Skeletal muscle cell (primary cell): ENCODE measurements at places on chromosomes 16 and 17.

GRCh38 chr17:65409381-65409780 is 152.1 kb downstream of the AXIN2 start:
- no peak for DNase-seq

DNA sequence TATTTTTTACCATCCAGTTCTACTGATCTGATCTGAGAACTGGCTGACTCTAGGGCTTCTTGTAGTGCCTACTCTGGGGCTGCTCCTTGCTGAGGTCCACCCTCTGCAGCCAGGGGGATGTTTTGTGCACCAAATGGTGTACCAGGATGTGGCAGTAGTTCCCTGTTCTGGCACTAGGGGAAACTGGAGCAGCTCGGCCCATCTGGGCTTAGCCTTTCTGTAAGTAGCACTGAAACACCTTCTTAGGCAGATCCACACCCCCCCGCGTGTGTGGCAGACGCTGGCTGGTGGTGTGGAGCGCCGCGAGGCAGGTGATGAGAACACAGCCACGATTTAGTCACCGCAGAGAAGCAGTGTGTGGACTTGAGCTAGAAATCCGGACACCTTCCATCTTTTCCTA is 17.0 kb downstream of the DUSP14 start:
- no peak for DNase-seq

DNA sequence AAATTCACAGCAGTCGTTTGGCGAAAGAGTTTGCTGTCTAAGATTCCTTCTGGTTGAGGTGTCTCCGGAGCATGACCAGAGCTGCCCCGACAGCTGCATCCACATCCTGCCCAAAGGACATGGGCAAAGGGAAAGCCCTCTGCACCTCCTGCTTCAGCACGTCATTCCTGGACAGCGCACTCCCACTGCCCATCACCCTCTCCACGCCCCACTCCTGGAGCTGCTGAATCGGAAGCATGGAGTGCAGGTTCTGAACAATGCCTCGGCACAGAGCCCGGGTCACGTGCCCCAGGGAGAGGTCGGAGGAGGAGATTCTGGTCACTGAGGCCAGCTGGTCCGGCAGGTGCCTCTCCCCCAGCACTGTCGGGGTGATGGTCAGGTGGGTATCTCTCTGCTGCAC is 1.3 kb upstream of the TRPV1 start:
- DNase-seq = no peak

DNA sequence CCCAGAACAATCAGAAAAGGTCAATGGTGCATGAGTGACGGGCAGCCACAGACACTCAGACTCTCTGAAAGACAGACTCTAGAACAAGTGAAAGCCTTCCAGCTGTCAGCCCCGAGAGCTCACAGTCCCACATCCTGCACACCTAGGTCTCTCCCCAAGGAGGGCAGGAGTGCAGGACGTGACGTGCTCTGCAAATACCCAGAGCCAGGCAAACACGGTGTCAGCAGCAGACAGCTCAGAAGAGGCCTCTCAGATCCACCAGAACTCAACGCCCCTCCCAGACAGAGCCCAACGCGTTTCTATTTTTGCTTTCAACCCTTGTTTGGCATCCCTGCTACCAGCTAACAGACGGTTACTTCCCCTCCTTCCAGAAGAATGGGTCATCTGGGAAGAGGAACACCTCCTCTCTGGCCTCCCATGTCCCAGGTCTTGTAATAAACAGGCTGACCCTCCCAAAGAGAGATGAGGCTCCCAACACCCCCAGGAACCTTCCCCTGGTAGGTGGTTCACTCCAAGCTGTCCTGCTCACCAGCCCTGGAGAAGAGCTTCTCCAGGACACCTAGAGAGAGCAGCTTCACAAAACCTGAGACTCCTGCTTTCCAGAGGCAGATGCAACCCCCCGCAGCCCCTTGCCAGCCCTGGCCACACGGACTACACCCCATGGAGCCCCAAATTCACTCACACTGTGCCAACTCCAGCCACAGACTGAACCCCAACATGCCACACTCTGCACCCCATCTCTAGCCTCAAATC is 7.6 kb downstream of the PITPNM3 start:
- no peak for DNase-seq

DNA sequence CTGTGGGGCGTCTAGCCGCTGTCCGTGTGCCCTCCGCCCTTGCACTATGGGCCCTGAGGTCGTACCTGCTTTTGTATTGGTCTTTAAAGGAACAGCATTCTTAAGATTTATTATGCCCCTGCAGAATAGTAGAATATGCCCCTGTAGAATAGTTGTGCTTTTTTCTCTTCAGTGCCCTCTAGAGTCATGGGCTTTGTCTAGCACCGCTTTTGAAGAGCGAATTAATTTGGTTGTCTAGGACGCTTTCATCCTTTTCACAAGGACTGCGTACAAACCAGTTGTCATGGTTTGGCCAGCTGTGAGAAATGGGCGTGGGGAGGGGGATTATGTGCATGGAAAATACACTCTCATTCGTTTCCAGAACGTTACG is 621 bp downstream of the CEP95 start:
- DNase-seq = no peak

DNA sequence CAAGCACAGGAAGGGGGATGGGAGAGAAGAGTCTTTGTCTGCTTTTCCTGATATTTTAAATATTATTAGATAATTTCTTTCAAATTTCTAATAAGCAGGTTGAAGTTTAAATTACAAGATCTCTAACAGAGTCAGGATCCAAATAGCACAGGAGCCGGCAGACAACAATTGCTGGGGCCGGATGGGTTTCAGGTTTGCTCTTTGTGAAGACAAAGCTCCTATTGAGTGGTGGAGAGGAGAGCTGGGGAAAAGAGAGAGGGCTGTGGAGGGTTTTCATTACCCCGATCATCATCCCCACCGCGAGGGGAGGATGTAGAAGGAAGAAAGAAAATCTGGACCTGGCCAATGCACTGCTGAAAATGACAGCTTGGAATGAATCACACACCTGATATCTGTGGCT is 197.3 kb downstream of the SOX9 start:
- DNase-seq = no peak

- peak; percentile 22 for DNase-seq
These were observed 3.6 kb downstream of the USP31 start for GRCh38 chr16:23145608-23146007.

- DNase-seq = no peak
These were observed 397 bp downstream of the CDC42EP4 start for GRCh38 chr17:73311428-73311780.

DNA sequence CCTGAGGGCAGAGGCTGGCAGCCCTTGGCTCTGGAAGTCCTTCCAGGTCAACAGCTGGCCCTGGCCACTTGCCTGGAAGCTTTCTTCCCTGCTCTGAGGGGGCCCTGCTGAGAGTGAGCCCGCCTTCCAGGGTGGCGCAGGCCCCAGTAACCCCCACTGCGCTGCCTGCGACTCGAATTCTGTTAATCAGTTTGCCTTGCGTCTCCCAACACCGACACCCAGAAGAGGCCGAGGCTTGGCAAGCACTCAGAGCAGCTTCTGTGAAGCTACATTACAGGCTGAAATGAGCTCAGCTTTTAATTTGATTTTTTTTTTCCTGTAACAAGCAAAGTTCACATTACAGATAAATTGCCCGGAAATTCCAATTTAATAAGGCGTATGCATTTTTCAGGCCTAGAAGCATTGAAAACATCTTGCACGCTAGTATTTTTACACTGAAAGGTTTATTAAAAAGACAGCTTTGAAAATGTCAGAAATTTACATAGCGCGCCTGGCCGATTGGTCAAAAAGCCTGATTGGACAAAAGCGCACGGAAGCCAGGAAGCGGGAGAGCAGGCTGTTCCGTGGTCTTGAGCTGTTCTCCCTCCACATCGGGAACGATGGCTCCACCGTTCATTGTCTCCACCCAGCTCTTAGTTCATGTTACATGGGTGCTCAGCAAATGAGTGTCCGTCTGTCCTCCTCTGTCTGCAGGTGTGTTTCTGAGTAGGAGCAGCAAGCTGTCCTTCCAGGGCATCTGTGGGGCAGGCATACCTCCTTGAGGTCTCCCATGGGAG is 65.5 kb upstream of the HSBP1 start:
- DNase-seq = no peak

GRCh38 chr16:27390151-27390550 is 11.8 kb upstream of the IL21R start:
- DNase-seq = no peak

GRCh38 chr17:78316115-78316866 is 43.6 kb downstream of the SOCS3 start:
- DNase-seq = no peak

- DNase-seq = no peak
These were observed 245.0 kb upstream of the IRX5 start for GRCh38 chr16:54685682-54686081.

DNA sequence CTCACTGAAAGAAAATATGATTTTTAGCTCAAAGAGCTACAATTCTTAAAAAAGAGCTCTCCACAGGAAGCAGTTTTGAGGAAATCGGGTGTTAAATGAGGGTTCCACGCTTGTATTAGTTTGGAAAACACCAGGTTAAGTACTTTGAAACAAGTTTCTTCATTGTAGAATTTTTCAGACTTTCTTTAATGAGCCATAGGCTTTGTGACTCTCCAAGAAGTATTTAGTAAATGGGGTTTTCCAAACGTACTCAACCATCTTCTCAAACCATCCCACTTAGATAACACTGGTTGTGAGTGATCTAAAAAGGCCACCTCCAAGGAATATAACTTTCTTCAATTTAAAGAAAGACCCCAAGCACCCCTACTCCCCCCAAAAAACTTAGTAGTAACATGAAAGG is 2.7 kb downstream of the ULK2 start:
- no peak for DNase-seq

- DNase-seq = no peak
These were observed 68.5 kb downstream of the RPH3AL start for GRCh38 chr17:283911-284675.

DNA sequence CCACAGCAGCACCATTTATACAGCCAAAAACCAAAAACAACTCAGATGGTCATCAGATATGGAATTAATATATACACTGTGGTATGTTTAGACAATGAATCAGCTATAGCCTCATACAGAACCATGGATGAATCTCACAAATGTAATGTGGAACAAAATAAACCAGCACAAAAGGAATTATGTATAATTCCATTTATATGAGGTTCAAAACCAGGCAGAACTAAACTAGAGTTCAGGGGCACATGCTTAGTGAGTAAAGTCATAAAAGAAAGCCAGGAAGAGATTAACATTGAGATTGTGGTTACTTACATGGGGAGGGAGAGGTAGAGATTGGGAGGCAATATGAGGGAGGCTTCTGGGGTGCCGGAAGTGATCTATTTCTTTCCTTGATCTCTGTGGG is 231.1 kb downstream of the COPRS start:
- peak; percentile 25 for DNase-seq

- no peak for DNase-seq
These were observed 432 bp downstream of the ZNF276 start for GRCh38 chr16:89721546-89722391.

DNA sequence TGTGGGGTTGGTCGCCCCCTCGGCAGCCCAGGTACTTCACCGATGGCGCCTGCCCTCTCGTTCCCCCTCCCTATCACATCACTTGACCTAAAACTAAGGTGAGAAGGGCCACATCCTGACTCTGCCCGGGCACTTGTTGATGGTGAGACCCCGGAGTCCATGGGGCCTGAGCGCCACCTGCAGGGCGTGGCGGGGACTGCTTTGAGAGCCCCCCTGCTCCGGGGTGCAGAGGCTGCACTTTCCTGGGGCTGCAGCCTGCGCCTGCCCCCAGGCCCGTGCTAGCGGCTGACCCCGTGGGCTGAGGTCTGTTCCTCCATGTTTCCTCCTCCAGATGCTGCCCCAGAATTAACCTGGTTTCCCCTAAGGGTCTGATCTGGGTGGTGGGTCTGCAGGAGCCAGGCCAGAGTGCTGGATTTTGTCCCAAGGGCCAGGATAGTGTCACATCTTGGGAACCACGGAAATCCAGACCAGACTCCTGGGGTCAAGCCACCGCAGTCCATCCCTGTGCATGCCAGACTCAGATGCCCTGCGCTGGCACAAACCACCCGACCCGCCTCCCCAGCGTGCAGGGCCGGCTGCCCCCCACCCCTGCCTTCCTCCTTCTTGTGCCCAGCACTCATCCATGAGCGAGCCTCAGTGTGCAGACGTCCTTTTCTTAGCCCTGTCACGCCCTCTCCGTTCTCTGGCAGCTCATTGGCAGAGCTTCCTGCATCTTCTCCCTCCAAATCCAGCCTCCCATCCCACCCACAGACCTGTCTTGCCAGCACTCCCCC is 2.7 kb downstream of the NDUFAF8 start:
- DNase-seq = no peak

GRCh38 chr17:62859146-62859545 is 51.0 kb upstream of the MARCHF10 start:
- DNase-seq = peak; percentile 67

DNA sequence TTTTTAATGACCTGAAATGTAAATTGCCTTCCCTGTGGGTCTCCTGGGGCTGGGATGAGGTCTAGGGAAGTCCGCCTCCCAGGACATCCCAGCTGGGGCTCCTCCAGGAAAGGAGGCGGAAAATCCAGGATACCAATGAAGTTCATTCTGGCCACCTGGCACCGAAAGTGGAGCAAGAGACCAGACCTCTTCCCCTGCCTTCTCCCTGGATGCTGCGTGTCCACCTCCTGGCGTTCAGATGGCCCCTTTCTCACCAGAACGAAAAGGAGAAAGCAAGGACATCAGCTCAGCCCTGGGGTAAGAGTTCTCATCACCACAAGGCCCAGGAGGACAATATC is 20.4 kb downstream of the RBFOX3 start:
- DNase-seq = no peak

GRCh38 chr16:81481207-81481821 is 36.7 kb downstream of the CMIP start:
- DNase-seq = no peak

GRCh38 chr17:78583091-78583490 is 5.9 kb upstream of the DNAH17 start:
- DNase-seq = no peak

DNA sequence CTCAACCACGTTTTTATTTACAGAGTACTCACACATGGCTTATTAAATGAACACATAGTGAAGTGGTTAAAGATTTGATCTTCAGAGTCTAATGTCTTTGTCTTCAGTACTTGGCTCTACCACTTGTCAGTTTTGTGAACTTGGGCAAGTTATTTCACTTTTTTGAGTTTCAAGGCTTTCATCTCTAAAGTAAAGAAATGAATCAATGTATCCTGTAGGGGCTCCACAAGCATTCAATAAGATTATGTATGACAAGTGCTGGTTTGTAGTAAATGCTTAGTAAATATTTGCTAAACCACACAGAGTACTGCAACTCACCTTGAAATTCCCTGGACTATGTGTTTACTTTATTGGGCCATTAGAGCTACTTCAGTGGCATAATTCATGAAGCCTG is 446.0 kb upstream of the GOT2 start:
- DNase-seq = no peak

DNA sequence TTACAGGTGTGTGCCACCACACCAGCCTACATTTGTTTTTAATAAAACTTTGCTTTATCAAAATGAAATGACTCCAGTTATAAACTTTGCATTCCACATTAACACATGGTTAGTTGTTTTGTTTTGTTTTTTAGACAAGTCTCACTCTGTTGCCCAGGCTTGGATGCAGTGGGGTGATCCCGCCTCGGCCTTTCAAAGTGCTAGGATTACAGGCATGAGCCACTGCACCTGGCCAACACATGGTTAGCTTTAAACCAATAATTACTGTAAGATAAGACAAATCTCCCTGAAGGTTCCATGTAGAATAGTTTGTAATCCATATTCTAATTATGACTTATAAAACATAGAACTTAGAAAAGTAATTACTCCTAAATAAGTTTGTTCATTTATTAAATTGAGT is 89.8 kb upstream of the MED13 start:
- no peak for DNase-seq

- no peak for DNase-seq
These were observed 268.6 kb downstream of the MRTFB start for GRCh38 chr16:14339694-14340093.

- no peak for DNase-seq
These were observed 193.5 kb downstream of the ZFHX3 start for GRCh38 chr16:72854267-72854959.

GRCh38 chr16:80274576-80275191 is 266.1 kb upstream of the DYNLRB2 start:
- DNase-seq = peak; percentile 83
